ENCODE measurements at places on chromosomes 5 and 9. TPM values are rescaled to one million over a fixed set of nuclear protein-coding genes. Genes with fewer than 3 reads are reported as not detected.

Gene TNFSF15
- total RNA-seq = 1.5 TPM

Gene NR2F1
- total RNA-seq = not detected

Gene GABRA6
- not detected for total RNA-seq

Gene PCDHGB7
- total RNA-seq = 0.12 TPM

Gene CCL19
- not detected for total RNA-seq

Gene MEIKIN
- not detected for total RNA-seq

Gene PARP8
- 20.9 TPM for total RNA-seq

Gene ZER1
- 12.3 TPM for total RNA-seq

Gene CATSPER3
- total RNA-seq = 0.64 TPM

Gene FRMD3
- 0.30 TPM for total RNA-seq

GRCh38 chr9:131043087-131043486 is 34.1 kb downstream of the LAMC3 start:
- no peaks in the 10 kb centered on the region for H3K36me3 ChIP-seq
- no peaks in the 10 kb centered on the region for H3K27me3 ChIP-seq
- H3K4me3 ChIP-seq = no peak overlapping the region
- DNase-seq = no peak
- no peak overlapping the region for H3K27ac ChIP-seq
- H3K4me1 ChIP-seq = no peaks in the 10 kb centered on the region

DNA sequence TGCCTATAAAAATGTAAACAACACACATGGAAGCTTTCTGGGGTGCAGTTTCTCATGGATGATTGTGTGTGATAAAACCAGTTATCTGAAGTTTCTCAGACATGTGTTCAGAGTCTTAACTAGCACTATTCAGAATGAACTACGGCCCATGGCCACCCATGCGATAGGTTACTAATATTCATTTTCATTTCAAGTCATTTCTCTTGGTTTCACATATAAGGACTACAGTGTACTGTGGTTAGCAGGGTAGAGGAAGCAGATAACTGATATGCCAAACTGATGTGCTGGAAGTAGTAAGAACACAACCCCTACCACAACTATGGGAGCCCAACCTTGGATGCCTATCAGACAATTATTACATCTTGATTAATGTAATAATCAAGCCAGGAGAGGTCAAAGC is 372.1 kb downstream of the DTWD2 start:
- no peaks in the 10 kb centered on the region for H3K27me3 ChIP-seq
- H3K36me3 ChIP-seq = no peaks in the 10 kb centered on the region
- DNase-seq = no peak
- no peak overlapping the region for H3K27ac ChIP-seq
- no peaks in the 10 kb centered on the region for H3K4me1 ChIP-seq
- H3K4me3 ChIP-seq = no peak overlapping the region

GRCh38 chr5:110087829-110088228 is 398.1 kb downstream of the MAN2A1 start:
- H3K4me1 ChIP-seq = peaks cover 30% of the 10 kb centered on the region
- peak overlapping the region; percentile 22 for H3K4me3 ChIP-seq
- H3K27me3 ChIP-seq = no peaks in the 10 kb centered on the region
- H3K36me3 ChIP-seq = no peaks in the 10 kb centered on the region

DNA sequence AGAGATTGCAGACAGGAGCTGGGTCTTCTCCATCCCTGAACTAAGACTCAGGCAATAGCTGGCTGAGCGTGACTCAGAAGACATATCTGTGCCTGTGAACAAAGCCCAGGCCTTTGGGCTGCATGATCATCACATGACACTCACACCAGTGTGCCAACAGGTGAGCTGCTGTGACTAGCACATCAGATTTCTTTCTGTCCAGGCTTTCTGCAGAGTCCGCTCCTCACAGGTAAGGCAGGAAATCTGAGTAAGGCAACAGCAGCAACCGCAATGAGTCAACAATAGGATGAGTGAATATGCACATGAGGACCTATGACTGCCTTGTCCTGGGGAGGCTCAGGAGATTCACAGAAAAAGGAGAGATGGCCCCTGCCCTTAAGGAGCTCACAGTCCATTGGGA is 293.6 kb downstream of the ACTL7B start:
- DNase-seq = no peak
- H3K4me1 ChIP-seq = no peaks in the 10 kb centered on the region
- H3K27me3 ChIP-seq = no peaks in the 10 kb centered on the region
- no peak overlapping the region for H3K27ac ChIP-seq
- no peaks in the 10 kb centered on the region for H3K36me3 ChIP-seq

- peak overlapping the region; percentile 91 for H3K27ac ChIP-seq
- DNase-seq = peak; percentile 81
- peak overlapping the region; percentile 38 for H3K4me3 ChIP-seq
Observed at GRCh38 chr5:142104491-142104890, 4.1 kb upstream of the NDFIP1 start.

DNA sequence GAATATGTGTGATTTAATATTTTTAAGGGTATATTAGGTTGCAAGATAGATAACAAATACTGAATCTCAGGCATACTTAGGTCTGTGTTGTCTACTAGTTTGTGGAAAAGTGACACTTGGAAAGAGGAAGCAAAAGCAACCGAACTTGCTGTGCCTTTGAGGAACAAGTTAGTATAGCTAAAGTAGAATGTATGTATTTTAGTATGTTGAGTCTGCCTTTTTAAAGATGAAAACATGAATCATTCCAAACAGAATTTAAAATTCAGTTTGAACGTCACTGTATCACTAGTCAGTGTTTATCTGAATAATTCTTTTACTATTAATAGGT is 12.9 kb downstream of the TLE4 start:
- H3K4me3 ChIP-seq = no peak overlapping the region
- no peak overlapping the region for H3K27ac ChIP-seq
- peaks cover 36% of the 10 kb centered on the region for H3K4me1 ChIP-seq
- DNase-seq = no peak
- peaks cover 14% of the 10 kb centered on the region for H3K36me3 ChIP-seq

DNA sequence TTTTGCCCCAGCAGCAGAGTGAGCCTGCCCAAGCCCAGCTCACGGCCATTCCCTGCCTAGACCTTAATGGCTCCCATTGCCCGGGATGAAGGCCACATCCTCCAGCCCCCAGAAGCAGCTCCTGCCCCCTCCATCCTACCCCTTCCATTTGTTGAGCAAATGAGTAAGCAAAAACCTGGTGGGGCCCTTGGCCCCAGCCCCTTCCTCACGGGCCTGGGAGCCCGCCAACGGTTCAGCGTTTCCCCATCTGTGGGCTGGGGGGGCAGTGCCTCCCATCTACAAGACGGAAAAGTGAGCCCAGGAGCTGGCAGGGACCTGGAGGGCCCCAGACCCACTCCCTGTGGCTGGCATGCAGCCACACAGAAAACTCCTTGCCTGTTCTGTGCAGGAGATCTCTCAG is 4.4 kb downstream of the CCDC187 start:
- H3K4me1 ChIP-seq = no peaks in the 10 kb centered on the region
- no peaks in the 10 kb centered on the region for H3K36me3 ChIP-seq
- no peak overlapping the region for H3K27ac ChIP-seq
- DNase-seq = no peak
- H3K4me3 ChIP-seq = no peak overlapping the region
- H3K27me3 ChIP-seq = no peaks in the 10 kb centered on the region

DNA sequence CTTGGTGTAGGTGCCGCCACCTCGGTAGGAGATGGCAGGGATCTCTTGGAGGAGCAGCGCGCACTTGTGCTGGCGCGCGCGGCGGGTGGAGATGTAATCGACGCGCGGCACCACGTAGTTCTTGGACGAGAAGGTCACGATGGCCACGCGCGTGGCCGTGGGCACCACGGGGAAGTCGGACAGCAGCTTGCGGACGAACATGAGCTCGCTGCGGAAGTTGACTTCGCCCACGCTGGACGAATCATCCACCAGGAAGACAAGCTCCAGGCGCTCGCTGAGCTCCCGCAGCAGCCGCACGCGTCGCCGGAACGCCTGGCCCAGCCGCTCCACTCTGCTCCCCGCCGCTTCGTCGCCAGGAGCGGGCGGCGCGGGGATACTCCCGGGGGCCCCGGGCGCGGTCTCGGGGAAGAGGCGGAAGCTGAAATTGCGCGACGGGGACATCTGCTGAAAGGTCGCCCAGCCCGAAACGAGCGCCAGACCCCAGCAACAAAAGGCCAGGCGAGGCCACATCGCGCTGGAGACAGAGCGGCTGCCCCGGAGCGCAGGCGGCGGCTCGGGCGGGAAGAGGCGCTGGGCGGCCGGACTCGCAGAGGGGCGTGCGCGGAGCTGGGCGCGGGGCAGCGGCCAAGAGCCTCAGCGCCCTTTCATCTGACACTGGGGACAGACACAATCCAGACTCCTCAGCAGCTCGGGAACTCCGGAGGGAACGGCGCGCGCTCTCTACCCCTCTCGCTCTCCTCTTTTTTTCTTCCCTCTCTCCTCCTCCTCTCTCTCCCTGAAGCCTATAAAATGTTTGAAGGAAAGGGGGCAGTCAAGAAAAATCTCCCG is at the start of gene SVEP1:
SVEP1 (minus strand) TSS at position 708 of the 828 bp plus-strand sequence; CDS start at position 510, 198 bp downstream.
- no peaks in the 10 kb centered on the region for H3K36me3 ChIP-seq
- no peak for DNase-seq
- H3K4me1 ChIP-seq = peaks cover 4% of the 10 kb centered on the region
- peak within 1 kb of the TSS; percentile 38 for H3K4me3 ChIP-seq
- H3K27ac ChIP-seq = no peak within 1 kb of the TSS
- H3K27me3 ChIP-seq = peaks cover 45% of the 10 kb centered on the region

GRCh38 chr5:74285675-74286280 is 354.8 kb downstream of the ENC1 start:
- H3K27me3 ChIP-seq = peaks cover 13% of the 10 kb centered on the region
- no peak for DNase-seq
- H3K4me3 ChIP-seq = no peak overlapping the region
- H3K36me3 ChIP-seq = no peaks in the 10 kb centered on the region
- no peaks in the 10 kb centered on the region for H3K4me1 ChIP-seq

- no peak overlapping the region for H3K4me3 ChIP-seq
- no peaks in the 10 kb centered on the region for H3K36me3 ChIP-seq
- no peaks in the 10 kb centered on the region for H3K4me1 ChIP-seq
- H3K27me3 ChIP-seq = peaks cover 46% of the 10 kb centered on the region
- no peak for DNase-seq
Observed at GRCh38 chr5:112687306-112687705, 50.4 kb upstream of the APC start.

GRCh38 chr9:126411225-126411947 is 84.8 kb downstream of the MVB12B start:
- DNase-seq = peak; percentile 86
- peak overlapping the region; percentile 47 for H3K4me3 ChIP-seq
- H3K27ac ChIP-seq = peak overlapping the region; percentile 45
- peaks cover 5% of the 10 kb centered on the region for H3K27me3 ChIP-seq
- H3K4me1 ChIP-seq = peaks cover 39% of the 10 kb centered on the region
- no peaks in the 10 kb centered on the region for H3K36me3 ChIP-seq

GRCh38 chr9:122206118-122207046 is 22.4 kb downstream of the LHX6 start:
- no peaks in the 10 kb centered on the region for H3K36me3 ChIP-seq
- H3K4me3 ChIP-seq = no peak overlapping the region
- no peak overlapping the region for H3K27ac ChIP-seq
- H3K4me1 ChIP-seq = no peaks in the 10 kb centered on the region

DNA sequence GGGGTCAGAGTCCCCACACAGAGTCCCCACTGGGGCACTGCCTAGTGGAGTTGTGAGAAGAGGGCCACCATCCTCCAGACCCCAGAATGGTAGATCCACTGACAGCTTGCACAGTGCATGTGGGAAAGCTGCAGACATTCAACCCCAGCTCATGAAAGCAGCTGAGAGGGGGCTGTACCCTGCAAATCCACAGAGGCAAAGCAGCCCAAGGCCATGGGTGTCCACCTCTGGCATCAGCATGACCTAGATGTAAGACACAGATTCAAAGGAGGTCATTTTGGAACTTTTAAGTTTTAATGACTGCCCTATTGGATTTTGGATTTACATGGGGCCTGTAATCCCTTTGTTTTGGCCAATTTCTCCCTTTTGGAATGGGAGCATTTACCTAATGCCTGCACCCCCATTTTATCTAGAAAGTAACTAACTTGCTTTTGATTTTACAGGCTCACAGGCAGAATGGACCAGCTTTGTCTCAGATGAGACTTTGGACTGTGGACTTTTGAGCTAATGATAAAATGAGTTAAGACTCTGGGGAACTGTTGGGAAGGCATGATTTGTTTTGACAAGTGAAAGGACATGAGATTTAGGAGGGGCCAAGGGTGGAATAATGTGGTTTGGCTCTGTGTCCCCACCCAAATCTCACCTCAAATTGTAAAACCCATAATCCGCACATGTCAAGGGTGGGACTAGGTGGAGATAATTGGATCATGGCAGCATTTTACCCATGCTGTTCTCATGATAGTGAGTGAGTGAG is 56.3 kb upstream of the ITGA1 start:
- no peak overlapping the region for H3K4me3 ChIP-seq
- peaks cover 12% of the 10 kb centered on the region for H3K36me3 ChIP-seq
- no peaks in the 10 kb centered on the region for H3K27me3 ChIP-seq
- no peak overlapping the region for H3K27ac ChIP-seq

- H3K4me1 ChIP-seq = no peaks in the 10 kb centered on the region
- no peak overlapping the region for H3K27ac ChIP-seq
- peaks cover 4% of the 10 kb centered on the region for H3K27me3 ChIP-seq
Observed at GRCh38 chr5:113150221-113150620, 173.6 kb downstream of the DCP2 start.

DNA sequence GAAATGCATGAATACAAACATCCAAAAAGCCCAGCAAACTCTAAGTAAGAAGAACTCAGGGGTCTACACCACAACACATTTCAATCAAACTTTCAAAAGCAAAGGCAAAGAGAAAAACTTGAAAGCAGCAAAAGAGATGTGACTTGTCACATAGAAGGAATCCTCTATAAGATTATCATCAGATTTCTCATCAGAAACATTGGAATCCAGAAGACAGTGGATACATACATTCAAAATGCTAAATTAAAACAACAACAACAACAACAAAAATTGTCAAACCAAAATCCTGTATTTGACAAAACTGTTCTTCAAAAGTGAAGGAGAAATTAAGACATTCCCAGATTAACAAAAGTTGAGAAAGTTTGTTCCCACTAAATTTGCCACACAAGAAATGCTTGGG is 362.7 kb downstream of the ZNF608 start:
- H3K36me3 ChIP-seq = no peaks in the 10 kb centered on the region
- no peak overlapping the region for H3K27ac ChIP-seq
- H3K27me3 ChIP-seq = no peaks in the 10 kb centered on the region

- DNase-seq = peak; percentile 63
- no peak overlapping the region for H3K27ac ChIP-seq
- H3K36me3 ChIP-seq = no peaks in the 10 kb centered on the region
- peaks cover 8% of the 10 kb centered on the region for H3K4me1 ChIP-seq
Observed at GRCh38 chr5:76099286-76099702, 16.1 kb downstream of the SV2C start.

- no peaks in the 10 kb centered on the region for H3K36me3 ChIP-seq
- peaks cover 4% of the 10 kb centered on the region for H3K27me3 ChIP-seq
- no peak overlapping the region for H3K27ac ChIP-seq
Observed at GRCh38 chr9:76630916-76631315, 133.3 kb upstream of the PCA3 start.

- no peak overlapping the region for H3K4me3 ChIP-seq
- H3K27ac ChIP-seq = no peak overlapping the region
- no peaks in the 10 kb centered on the region for H3K27me3 ChIP-seq
Observed at GRCh38 chr5:174347183-174347582, 301.7 kb downstream of the NSG2 start.
